ENCODE measurements at places on chromosomes 5 and 9.

DNA sequence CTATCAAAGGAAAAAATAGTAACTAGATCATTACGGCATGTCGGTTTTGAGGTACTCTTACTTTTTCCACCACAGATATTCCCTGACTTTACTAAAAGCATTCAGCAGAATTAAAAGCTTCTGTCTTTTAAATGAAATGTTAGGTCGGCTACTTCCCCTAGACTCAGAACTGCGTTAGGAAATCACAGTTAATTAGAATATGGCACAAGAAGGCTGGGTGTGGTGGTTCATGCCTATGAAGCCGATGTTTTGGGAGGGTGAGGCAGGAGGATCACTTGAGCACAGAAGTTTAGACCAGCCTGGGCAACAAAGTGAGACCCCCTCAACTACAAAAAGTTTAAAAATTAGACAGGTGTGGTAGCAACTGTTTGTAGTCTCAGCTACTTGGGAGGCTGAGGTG is 24.4 kb downstream of the CEMIP2 start:
- no peak for DNase-seq

DNA sequence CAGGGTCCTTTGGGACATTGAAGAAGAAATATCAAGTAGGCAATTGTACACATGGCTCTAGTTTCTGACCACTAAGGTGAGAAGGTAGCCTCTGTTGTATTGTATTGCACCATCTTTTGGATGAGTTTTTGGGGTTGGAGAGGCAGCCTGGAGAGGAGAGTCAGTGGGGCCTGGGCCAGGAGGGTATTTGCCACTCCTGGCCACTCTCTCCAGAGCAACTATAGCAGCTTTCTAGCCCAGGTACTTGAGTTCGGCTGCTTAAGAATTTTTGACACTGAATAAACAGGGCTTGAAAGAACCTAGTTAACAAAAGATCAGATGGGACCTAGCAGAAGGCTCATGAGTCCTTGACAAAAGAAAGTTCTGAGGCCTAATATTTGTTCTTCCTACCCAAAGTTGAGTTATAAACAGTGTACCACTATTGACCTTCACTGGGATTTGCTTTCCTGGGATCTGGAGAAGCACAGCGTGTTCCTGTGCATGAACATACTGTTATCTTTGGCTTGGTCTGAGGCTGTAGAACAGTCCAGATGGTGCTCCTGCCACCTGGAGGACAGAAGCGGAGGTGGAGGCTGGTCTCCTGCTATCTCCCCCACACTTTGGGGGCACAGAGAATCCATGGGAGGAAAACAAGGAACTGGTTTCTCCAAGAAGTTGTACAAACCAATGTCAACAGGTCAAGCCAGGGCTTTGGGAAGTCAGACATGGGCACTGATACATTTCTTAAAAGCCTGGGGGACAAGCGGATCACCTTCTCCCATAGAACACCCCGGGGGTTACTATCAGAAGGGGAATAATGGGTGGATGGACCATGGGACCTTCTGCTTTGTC is 110.4 kb upstream of the LIFR start:
- DNase-seq = no peak

GRCh38 chr5:146533260-146533857 is 17.4 kb upstream of the GPR151 start:
- peak; percentile 8 for DNase-seq

- DNase-seq = no peak
Observed at GRCh38 chr5:59716029-59716428, 177.5 kb downstream of the PDE4D start.
